ENCODE measurements at places on chromosomes 13 and 19.

DNA sequence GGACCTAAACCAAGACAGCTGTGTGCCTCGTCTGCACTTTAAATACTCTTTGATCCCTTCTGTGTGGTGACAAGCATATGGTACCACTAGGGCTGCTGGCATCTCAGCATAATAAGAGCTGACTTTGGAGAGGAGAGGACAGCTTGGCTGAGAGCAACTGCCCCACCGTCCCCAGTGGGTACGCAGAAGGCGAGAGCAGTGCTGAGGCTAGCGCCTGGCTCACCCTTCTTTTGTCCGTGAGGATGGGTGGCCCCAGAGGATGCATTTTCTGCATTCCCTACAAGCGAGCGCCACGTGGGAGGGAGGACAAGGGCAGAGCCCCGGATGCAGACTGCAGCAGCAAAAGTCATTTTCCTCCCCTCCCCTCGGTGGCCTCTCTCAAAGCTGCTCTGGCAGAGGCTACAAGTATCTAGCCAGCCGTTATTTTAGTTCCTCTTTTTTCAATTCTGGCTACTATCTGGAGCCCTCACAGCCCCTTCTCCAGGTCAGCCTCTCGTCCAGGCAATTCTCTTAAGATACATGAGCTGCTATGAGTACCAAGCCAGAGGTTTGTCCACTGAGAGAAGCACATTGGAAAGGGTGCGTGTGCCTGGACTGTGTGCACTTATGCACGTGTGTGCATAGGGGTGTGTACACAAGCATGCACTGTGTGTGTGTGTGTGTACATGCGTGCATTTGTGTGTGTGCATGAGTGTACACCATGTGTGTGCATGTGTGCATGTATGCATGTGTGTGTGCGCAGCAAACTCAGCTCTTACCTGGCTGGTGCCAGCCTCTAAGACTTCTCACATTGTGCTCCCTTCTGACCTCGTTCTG is 51.3 kb downstream of the RAB20 start:
- DNase-seq, result no peak

GRCh38 chr19:15576526-15577156 is 38.4 kb upstream of the CYP4F8 start:
- DNase-seq, result no peak

GRCh38 chr13:113400621-113401451 is 36.9 kb upstream of the GRTP1 start:
- DNase-seq, result no peak

DNA sequence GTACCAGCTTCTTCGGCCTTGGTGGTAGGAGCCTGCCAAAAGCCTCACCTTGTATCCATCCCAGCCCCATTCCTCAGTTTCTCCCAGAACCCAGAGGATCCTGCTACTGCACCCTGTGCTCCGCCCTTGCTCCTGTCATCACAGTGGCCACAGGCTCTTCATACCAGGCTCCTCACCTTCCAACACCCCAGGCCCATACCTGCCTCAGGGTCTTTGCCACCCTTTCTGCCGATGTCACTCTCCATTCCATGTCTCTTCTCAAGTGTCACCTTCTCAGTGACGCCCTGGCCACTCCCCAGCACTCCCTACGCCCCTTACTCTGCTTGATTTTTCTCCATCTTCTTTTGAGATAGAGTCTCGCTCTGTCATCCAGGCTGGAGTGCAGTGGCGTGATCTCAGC is 2.0 kb upstream of the SRRM5 start:
- no peak for DNase-seq

DNA sequence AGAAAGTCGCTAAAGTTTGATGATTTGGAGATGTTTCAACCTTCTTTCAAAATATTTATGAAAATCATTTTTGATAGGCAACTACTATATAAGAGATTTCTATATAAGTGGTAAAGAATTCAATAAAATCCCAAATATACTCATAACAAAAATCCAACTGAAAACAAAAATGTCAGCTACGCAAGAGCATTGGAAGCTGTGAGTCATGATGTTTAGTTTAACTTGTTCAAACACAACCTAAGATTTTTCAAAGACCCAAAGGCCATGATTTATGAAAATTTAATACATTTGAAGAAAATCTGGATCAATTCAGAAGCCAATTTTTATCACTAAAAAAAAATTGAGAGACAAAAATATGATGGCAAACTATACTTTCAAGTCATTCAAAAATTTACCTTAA is 226.6 kb downstream of the MZT1 start:
- no peak for DNase-seq

GRCh38 chr13:52393572-52394357 is 12.2 kb downstream of the THSD1 start:
- no peak for DNase-seq

DNA sequence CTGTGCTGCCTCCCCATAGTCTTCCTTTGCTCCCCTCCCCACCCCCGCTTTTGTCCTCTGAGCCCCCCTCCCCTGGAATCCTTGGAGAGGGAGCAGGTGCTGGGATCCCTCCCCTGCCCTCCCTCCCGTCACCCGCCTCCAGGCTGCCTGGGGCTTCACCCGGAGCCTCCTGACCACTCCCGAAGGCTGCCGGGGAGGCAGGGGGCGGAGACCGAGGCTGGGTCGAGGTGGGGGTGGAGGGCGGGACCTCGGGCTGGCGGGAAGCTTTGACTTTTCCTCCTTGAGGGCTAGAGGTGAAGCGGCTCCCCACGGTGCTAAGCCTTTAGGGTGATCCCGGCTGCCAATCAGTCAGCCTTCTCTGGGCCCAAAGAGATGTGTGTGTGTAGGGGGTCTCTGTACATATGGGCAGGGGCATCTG is 1.5 kb downstream of the KMT5C start:
- peak; percentile 89 for DNase-seq

- no peak for DNase-seq
These were observed 76.6 kb upstream of the PCDH9 start for GRCh38 chr13:67306742-67307141.

GRCh38 chr13:86710896-86711295 is 911.7 kb upstream of the SLITRK6 start:
- DNase-seq, result no peak

GRCh38 chr19:41527089-41527488 is 48.9 kb upstream of the CEACAM21 start:
- no peak for DNase-seq

DNA sequence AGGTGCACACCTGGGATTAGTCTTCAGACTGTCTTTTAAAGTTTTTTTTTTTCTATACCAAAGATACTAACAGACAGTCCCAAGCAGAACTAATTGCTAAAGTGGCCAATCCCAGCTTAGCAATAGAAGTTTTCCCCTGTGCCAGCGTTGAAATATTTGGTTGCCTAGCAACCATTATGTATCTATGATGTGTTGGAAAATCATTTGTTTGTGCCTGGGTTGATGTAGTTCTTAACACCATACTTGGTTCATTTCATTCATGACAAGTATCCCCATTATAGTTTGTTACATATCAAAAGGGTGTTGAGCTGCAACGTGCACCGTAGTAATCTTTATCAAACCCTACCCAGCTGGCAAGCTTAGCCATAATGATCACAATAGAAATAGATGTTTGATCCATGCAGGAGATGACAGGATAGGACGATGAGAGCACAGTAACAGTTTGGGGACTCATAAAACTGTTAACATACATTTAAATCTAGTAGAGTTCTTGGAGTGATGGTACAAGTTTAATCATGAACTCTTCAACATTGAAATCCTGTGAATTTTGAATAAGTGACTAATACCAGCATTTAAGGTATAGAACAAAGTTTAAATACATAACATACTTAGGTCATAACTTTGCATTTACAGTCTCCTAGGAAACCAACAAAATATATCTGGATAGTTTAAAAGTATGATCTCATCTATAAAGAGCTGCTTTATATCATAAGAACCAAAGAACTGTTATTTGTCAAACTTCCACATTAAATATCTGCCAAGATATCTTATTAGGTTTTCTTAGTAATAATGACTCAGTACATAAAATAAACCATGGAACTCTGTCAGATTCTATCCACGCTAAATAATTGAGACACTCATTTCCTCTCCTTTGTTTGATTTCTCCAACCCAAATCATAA is 73.4 kb downstream of the MBNL2 start:
- no peak for DNase-seq

DNA sequence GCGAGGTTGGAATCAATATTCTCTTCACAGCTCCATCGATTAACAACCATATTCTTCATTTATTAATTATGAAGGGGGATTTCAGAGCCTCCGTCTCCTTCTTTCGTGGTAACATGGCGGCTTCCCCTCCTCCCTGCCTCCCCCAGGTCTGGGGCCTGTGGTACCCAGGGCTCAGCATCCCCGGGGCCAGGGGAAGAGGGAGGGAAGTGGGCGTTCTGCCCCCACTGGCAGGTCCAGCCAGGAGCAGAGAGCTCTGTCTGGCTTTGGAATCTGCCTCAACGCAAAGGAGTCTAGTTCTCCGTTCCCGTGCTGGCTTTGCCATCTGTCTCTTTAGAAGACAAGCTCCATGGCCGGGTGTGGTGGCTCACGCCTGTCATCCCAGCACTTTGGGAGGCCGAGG is 37.8 kb upstream of the ONECUT3 start:
- no peak for DNase-seq

- no peak for DNase-seq
These were observed 15.9 kb upstream of the EID2 start for GRCh38 chr19:39555883-39556282.

- DNase-seq, result peak; percentile 92
These were observed 36.5 kb upstream of the ZNF527 start for GRCh38 chr19:37334179-37335071.

Data from NCI-H1105 treated with DMSO at 0.1 percent for 48 hours (cell line).